ENCODE measurements at places on chromosomes 12 and 14.

DNA sequence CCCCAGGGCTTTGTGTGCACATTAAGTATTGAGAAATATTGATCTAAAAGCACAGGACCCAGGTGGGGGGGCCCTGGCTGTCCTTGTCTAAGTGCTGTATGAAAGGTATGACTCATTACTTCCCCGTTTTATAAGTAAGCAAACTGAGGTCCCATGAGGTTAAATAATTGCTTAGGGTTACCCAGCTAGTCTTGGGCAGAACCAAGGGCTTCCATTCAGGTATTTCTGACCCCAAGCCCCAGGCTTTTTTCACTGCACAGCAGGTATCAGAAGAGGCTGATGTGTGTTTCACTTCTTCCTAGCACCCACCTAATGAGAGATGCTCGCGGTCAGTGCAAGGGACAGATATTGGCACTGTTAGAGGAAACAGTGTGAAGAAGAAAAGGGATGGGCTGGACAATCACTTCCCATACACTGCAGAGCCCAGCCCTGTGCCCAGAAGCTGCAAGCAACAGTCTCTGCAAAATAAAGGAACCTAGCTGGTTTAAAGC is 4.7 kb upstream of the TC2N start:
- DNase-seq, result no peak

DNA sequence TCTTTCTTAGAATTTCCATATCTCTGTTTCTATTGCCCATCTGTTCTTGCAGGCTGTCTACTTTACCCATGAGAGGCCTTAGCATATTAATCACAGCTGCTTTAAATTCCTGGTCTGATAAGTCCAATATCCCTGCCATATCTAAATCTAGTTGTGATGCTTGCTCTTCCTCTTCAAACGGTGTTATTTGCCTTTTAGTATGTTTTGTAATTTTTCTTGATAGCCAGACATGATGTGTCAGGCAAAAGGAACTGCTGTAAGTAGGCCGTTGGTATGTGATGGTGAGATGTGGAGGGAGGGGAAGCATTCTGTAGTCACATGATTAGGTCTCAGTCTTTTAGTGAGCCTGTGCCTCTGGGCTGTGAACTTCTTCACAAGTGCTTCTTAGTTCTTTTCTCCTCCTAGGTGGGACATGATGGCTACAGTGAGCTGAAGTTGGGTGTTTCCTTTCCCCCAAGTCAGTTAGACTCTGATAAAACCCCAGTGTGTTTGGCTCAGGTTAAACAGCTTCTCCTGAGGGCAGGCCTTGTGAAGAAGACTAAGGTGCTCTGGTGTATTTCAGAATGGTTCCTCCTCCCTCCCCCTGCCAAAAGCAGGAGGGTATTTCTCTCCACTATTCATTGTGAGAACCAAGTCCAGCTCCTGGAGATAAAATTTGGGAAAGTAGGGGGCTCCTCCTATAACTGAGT is 195.9 kb upstream of the PARP11 start:
- no peak for DNase-seq

GRCh38 chr14:62253911-62254310 is 491.7 kb downstream of the SNAPC1 start:
- no peak for DNase-seq

GRCh38 chr14:39266525-39266870 is 32.8 kb downstream of the MIA2 start:
- DNase-seq, result no peak

- DNase-seq, result no peak
These were observed 1288.4 kb downstream of the AACS start for GRCh38 chr12:126353604-126354003.

- DNase-seq, result no peak
These were observed 155.1 kb downstream of the CEP83 start for GRCh38 chr12:94304566-94305061.

DNA sequence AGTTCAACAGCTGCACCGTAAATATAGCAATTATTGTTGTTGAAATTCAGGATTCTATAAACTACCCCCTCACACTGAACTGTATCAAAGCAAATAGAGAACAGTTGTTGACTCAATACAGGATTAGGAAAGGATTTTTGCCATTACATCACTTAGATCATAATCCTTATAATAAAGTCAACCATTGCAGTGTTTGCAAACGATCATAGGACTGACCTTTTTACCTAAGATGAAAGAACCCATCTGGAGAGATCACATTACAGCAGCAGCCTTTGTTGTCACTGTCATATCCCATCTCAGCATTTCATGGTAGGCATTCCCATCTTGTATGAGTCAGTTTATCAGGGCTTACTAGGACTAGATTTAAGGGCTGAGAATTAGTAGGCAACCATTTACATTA is 96.1 kb downstream of the IPO8 start:
- no peak for DNase-seq

- DNase-seq, result peak; percentile 88
These were observed 85.7 kb downstream of the DUSP16 start for GRCh38 chr12:12476857-12477531.

DNA sequence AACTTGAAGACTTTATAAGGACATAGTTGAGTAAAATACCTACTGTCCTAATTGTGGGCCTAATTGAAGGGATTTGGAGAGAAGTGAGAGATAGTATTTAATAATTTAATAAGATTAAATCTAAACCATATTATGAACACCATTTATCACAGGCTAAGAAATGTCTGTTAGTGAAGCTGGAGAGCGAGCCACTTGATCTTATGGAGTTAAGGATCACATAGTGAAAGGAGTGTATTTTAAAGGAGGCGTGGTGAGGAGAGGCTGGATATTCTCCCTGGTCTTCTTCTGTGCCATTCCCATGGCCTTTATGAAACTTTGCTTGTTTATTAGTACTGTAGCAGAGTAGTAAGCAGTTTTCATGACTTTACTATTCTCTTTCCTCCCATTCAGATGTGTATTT is 172.4 kb downstream of the TRHDE start:
- no peak for DNase-seq

DNA sequence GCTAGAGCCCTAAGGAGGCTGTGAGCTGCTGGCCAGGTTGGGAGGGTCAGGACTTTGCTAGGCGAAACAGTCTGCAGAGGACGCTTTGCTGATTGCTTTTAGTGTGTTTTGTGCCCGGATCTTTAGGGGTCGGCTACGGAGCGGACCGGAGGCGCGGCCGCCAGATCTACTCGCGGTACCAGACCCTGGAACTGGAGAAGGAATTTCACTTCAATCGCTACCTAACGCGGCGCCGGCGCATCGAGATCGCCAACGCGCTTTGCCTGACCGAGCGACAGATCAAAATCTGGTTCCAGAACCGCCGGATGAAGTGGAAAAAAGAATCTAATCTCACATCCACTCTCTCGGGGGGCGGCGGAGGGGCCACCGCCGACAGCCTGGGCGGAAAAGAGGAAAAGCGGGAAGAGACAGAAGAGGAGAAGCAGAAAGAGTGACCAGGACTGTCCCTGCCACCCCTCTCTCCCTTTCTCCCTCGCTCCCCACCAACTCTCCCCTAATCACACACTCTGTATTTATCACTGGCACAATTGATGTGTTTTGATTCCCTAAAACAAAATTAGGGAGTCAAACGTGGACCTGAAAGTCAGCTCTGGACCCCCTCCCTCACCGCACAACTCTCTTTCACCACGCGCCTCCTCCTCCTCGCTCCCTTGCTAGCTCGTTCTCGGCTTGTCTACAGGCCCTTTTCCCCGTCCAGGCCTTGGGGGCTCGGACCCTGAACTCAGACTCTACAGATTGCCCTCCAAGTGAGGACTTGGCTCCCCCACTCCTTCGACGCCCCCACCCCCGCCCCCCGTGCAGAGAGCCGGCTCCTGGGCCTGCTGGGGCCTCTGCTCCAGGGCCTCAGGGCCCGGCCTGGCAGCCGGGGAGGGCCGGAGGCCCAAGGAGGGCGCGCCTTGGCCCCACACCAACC is 1.5 kb downstream of the HOXC6 start:
- DNase-seq, result no peak

DNA sequence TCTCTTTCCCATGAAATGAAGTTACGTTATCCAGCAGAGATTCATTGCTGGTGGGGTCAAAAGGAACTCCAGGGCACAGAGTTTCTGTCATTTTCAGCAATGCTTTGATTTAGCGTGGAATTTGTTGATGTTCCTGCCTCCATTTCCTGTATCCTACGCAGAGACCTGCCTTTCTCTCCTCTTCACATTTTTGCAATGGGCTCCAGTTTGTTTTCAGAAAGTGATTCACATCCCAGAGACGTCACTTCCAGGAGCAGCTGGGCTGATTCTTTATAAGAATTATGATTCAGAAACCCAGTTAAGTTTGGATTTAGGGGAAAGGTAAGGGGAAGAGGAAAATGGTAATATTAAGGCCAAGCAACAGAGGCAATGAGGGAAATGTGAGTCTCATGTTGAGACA is 11.6 kb downstream of the RNASE10 start:
- no peak for DNase-seq

DNA sequence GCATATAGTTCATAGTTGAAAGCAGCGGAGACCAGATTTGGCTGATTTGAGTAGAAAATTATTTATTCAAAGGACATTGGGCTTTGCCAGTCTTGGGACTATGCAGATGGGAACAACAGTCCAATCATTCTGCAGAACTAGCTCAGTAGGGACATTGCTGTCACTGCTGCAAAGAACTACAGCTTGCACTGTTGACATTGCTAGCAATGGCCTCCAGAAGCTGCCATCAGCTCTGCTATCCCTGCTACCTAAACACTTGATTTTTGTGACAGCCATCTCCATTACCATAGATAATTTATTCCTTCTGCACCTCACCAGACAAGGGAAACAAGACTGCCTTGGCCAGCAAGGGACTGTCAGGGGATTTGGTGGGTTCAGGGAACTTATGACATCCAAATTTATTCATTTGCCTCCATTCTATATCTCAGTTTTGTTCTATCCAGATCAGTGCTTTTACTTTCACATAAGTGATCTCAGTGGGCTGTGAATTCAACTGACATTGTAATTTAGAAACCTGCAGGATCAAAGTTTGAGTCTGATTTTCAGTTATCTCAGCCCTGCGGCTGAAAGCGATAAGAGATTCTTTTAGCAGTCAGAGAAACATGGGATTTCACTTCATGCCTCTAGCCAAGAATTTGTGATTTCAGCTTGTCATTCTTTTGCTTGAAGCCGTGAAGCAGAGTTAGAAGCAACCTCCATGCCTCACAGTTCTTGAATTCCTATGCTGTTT is 136.7 kb upstream of the FBXO33 start:
- no peak for DNase-seq

DNA sequence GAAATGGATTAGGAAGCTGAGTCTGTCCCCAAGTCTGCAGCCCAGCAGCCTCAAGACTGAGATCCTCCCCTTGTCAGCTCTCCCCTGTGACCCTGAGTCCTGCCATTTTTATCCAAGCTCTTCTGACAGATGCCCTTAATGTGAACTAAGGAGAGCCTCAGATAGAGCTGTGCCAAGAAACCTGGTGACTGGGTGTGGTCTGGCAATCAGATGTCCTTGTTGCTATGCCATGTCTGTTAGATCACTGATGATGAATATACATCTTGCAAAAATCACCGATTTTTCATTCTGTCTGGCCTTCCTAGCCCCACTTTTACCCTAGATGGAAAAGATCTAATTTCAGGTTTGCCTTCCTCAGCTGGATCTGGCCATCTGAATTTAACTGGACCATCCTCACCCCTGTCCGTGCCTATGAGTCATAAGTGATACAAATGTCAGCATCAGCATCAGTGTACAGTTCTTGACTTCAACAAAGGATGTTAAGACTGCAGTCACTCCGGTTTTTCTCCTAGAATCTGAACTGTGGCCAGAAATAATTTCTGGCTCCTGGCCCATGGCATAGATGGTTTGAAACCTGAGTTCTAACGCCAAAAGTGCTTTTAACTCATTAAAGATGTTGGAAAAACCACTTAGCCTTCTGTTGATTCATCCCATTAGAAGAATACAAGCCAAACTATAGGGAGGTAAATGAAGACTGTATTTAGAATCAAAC is 61.2 kb upstream of the GRIP1 start:
- DNase-seq, result no peak

DNA sequence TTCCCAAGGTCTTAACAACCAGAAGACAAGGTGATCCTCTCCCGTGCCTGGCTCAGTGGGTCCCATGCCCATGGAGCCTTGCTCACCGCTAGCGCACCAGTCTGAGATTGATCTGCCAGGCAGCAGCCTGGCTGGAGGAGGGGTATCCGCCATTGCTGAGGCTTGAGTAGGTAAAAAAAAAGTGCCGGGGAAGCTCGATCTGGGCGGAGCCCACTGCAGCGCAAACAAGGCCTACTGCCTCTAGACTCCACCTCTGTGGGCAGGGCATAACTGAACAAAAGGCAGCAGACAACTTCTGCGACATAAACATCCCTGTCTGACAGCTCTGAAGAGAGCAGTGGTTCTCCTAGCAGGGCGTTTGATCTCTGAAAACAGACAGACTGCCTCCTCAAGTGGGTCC is 104.0 kb downstream of the C14orf39 start:
- DNase-seq, result no peak

GRCh38 chr12:52313461-52313860 is 7.7 kb downstream of the KRT83 start:
- DNase-seq, result no peak

DNA sequence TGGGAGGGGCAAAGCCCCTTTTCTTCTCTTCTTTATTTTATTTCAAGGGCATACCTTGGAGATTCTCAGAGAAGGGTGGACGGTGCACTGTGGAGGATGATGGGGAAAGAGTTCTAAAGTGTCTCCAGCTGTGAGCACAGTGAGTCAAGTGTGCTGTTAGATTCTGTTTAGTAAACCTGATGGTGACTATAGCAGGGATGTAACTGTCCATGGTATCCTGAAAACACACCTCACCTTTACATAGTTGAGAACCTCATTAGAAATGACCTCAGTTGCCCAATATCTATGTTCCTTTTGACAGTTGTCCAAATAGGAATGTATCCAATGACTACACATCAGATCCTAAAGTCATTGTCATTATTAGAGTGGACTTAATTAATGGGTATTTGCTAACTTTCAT is 38.0 kb downstream of the CNTN1 start:
- no peak for DNase-seq
